ENCODE measurements at places on chromosomes 1 and 21. TPM values are rescaled to one million over a fixed set of nuclear protein-coding genes. Genes with fewer than 3 reads are reported as not detected.

DNA sequence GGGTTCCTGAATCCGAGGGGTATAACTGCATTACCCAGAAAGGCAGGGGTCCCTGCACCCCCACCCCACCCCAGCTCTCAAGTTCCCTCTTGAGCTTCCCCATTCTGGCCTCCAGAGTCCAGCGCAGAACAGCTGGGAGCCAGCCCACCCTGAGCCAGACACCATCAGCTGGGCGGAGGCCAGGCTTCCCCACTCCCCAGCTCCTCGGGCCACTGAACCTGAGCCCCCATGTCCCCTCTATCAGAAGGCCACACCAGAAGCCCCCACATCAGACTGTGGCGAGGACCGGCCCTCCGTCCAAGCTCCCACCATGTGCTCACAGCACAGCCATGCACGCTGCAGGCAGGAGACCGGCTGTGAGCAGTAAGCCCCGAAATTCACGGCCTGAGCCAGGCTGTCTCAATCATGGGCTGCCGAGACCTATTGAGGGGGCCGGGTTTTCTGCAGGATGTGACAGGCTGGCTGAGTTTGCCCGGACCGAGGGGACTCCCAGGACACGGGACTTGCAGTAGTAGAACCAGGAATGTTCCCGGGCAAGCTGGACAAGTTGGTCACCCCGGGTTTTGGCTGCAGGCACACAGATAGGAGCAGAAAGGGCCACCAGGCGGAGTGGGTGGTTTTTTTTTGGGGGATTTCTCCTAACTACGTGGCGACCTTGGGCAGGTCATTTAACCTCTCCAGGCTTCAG lies 25.5 kb upstream of the TNFRSF1B start:
- no peak for DNase-seq

DNA sequence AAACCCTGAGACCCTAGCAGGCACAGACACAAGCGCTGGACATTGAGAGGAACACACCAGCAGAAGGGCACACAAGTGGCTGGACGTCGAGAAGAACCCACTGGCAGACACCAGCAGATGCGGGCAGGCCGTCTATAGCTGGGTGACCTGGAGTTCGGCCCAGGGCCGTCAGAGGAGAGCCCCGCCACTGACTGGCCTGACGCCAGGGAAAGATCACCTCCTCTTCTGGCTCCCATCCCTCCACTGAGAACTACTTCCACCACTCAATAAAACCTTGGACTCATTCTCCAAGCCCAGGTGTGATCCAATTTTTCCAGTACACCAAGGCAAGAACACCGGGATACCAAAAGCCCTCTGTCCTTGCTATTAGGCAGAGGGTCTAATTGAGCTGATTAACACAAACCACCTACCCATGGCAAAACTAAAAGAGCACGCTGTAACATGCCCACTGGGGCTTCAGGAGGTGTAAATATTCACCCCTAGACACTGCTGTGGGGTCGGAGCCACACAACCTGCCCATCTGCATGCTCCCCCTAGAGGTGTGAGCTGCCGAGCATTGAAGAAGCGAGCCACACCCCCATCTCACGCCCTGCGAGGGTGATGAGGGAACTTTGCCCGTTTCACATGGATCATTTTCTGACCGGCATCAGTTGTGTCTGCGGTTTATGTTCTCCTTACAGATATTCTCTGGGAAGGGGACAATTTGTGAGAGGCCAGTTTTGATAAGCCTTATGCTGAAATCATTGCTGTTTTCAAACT lies 104.8 kb downstream of the HLX start:
- DNase-seq, result no peak

- no peak for DNase-seq
Observed at GRCh38 chr1:43284546-43285110, 753 bp downstream of the C1orf210 start.

- no peak for DNase-seq
Observed at GRCh38 chr21:37074197-37074510, 1.1 kb downstream of the TTC3 start.

- no peak for DNase-seq
Observed at GRCh38 chr1:226788965-226789364, 49.9 kb upstream of the ITPKB start.

Gene GPX7
- total RNA-seq, result 31.0 TPM
